ENCODE measurements at places on chromosomes 16 and 17. TPM values are rescaled to one million over a fixed set of nuclear protein-coding genes. Genes with fewer than 3 reads are reported as not detected.

- no peaks in the 10 kb centered on the region for H3K36me3 ChIP-seq
- no peak overlapping the region for H3K4me3 ChIP-seq
- DNase-seq = no peak
- H3K27ac ChIP-seq = no peak overlapping the region
- no peaks in the 10 kb centered on the region for H3K27me3 ChIP-seq
These were observed 13.2 kb upstream of the MAP2K6 start for GRCh38 chr17:69401251-69401650.

DNA sequence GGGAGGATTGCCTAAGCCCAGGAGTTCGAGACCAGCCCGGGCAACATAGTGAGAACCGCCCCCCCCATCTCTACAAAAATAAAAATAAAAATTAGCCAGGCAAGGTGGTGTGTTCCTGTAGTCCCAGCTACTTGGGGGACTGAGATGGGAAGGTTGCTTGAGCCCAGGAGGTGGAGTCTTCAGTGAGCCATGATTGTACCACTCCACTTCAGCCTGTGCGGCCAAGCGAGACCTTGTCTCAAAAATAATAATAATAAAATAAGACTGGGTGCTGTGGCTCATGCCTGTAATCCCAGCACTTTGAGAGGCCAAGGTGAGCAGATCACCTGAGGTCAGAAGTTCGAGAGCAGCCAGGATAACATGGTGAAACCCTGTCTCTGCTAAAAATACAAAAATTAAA, 11.5 kb downstream of the PDP2 start:
- no peak overlapping the region for H3K4me3 ChIP-seq
- peaks cover 2% of the 10 kb centered on the region for H3K4me1 ChIP-seq
- H3K27me3 ChIP-seq = no peaks in the 10 kb centered on the region
- DNase-seq = no peak
- H3K36me3 ChIP-seq = no peaks in the 10 kb centered on the region

KIF18B gene
- polyA plus RNA-seq = 0.13 TPM

- H3K27ac ChIP-seq = peak overlapping the region; percentile 42
- no peaks in the 10 kb centered on the region for H3K27me3 ChIP-seq
- H3K4me1 ChIP-seq = peaks cover 12% of the 10 kb centered on the region
- no peak for DNase-seq
These were observed 14.1 kb downstream of the TMEM238L start for GRCh38 chr17:10789694-10790271.

SMPD3 gene
- polyA plus RNA-seq = 0.40 TPM

GRAPL gene
- 3.6 TPM for polyA plus RNA-seq

DNAI2 gene
- 0.07 TPM for polyA plus RNA-seq

GRCh38 chr16:54493594-54493993, 207.0 kb upstream of the IRX3 start:
- no peaks in the 10 kb centered on the region for H3K4me1 ChIP-seq
- no peak for DNase-seq
- H3K36me3 ChIP-seq = no peaks in the 10 kb centered on the region
- H3K4me3 ChIP-seq = no peak overlapping the region

CD300H gene
- polyA plus RNA-seq = not detected

- no peak overlapping the region for H3K4me3 ChIP-seq
- DNase-seq = no peak
- no peaks in the 10 kb centered on the region for H3K27me3 ChIP-seq
- peaks cover 2% of the 10 kb centered on the region for H3K4me1 ChIP-seq
- no peaks in the 10 kb centered on the region for H3K36me3 ChIP-seq
- no peak overlapping the region for H3K27ac ChIP-seq
These were observed 77.9 kb upstream of the SDK2 start for GRCh38 chr17:73722165-73722564.

DNA sequence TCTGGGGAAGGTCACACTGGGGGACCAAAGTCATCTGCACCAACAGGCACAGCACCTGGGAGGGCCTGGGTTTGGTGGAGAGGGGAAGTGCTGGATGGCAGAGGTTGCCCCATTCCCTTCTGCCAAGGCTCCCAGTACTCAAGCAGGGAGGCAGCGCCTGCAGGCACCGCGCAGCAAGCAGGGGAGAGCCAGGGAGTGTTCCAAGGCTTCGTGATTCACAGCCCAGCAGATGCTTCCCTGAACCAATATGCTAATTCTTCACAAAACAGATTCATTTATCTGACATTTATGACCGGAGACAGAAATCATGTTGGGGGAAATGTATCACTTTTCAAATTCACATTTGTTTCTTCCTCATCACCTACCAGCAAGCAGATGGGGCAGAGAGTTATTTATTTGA, 13.4 kb upstream of the CDH5 start:
- H3K27me3 ChIP-seq = no peaks in the 10 kb centered on the region
- no peaks in the 10 kb centered on the region for H3K36me3 ChIP-seq
- DNase-seq = no peak
- no peak overlapping the region for H3K4me3 ChIP-seq

DNA sequence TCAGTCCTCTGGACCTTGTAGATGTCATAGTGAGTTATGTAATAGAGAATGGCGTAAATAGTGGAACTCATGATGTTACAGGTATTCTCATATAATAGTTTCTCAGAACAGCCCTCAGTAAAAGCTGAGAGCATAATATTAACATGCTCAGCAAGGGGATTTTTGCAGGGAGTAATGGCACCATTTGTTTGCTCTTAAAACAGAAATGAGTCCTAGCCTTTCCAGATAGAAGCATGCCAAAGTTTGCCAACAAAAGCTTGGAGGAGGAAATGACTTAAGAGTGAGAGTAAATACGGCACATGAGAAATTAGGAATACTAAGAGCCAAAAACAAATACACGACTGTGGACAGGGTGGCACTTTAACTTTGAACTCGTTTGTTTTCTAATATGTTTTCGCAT, 198.4 kb downstream of the ANKFN1 start:
- no peak overlapping the region for H3K27ac ChIP-seq
- no peak for DNase-seq
- no peaks in the 10 kb centered on the region for H3K27me3 ChIP-seq
- no peak overlapping the region for H3K4me3 ChIP-seq
- no peaks in the 10 kb centered on the region for H3K36me3 ChIP-seq

GRCh38 chr16:70770626-70771552, 30.1 kb downstream of the VAC14 start:
- H3K36me3 ChIP-seq = no peaks in the 10 kb centered on the region
- H3K27ac ChIP-seq = no peak overlapping the region
- H3K27me3 ChIP-seq = no peaks in the 10 kb centered on the region

- H3K36me3 ChIP-seq = no peaks in the 10 kb centered on the region
- H3K4me3 ChIP-seq = no peak overlapping the region
- H3K4me1 ChIP-seq = no peaks in the 10 kb centered on the region
- H3K27me3 ChIP-seq = no peaks in the 10 kb centered on the region
These were observed 138.2 kb upstream of the ERCC4 start for GRCh38 chr16:13781575-13782338.

DNA sequence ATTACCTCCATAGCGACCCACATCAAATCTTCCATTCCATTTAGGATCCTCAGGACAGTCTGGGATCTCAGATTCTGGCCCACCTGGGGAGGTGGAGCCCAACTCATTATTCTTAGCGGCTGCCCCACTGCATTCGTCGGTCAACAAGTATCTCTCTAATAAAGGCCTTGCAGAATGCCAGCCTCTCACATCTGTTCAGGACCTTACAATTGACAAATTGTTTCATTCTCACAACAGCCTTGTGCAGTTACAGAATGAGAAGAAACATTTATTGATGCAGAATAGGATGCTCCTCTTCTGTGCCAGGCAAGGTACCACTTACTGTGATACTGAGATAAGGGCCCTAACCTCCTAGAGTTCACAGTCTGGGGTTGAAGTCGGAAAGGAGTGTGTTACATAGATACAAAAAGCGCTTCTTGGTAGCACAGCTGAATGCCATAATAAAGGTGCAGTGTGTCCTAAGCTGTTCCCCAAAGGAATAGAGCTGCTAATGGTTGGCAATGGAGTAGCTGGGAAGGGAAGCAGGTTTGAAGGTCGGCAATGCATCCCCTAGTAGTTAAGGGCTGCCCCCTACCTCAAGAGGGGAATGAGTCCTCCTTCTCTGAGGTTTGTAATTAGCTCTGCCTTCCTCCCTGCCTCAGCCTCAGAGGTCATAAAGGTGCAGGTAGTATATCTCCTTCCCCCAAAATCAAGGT, 2.3 kb upstream of the MPP2 start:
- no peak overlapping the region for H3K4me3 ChIP-seq
- H3K36me3 ChIP-seq = no peaks in the 10 kb centered on the region
- H3K4me1 ChIP-seq = peaks cover 10% of the 10 kb centered on the region
- H3K27me3 ChIP-seq = no peaks in the 10 kb centered on the region
- H3K27ac ChIP-seq = no peak overlapping the region

GRCh38 chr17:66573078-66573477, 261.8 kb upstream of the CACNG5 start:
- H3K27ac ChIP-seq = no peak overlapping the region
- H3K36me3 ChIP-seq = no peaks in the 10 kb centered on the region
- peaks cover 7% of the 10 kb centered on the region for H3K4me1 ChIP-seq
- H3K27me3 ChIP-seq = no peaks in the 10 kb centered on the region

- no peak for DNase-seq
- no peaks in the 10 kb centered on the region for H3K36me3 ChIP-seq
- H3K27ac ChIP-seq = no peak overlapping the region
- no peaks in the 10 kb centered on the region for H3K27me3 ChIP-seq
These were observed 29.8 kb downstream of the LAT start for GRCh38 chr16:29014561-29015069.

DNA sequence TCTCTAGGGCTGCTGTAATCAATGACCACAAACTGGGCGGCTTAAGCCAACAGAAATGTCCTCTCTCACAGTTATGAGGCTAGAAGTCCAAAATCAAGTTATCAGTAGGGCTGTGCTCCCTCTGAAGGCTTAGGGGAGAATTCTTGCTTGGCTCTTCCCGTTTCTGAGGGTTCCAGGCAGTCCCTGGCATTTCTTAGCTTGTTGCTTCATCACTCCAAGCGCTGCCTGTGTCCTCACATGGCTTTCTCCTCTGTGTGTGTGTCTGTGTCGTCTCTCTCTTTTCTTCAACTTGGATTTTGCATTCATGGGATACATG, 13.7 kb upstream of the CDC42EP4 start:
- H3K36me3 ChIP-seq = no peaks in the 10 kb centered on the region
- H3K27me3 ChIP-seq = no peaks in the 10 kb centered on the region
- H3K27ac ChIP-seq = no peak overlapping the region
- DNase-seq = no peak
- peaks cover 10% of the 10 kb centered on the region for H3K4me1 ChIP-seq

HOXB6 gene
- polyA plus RNA-seq = 0.25 TPM

DNA sequence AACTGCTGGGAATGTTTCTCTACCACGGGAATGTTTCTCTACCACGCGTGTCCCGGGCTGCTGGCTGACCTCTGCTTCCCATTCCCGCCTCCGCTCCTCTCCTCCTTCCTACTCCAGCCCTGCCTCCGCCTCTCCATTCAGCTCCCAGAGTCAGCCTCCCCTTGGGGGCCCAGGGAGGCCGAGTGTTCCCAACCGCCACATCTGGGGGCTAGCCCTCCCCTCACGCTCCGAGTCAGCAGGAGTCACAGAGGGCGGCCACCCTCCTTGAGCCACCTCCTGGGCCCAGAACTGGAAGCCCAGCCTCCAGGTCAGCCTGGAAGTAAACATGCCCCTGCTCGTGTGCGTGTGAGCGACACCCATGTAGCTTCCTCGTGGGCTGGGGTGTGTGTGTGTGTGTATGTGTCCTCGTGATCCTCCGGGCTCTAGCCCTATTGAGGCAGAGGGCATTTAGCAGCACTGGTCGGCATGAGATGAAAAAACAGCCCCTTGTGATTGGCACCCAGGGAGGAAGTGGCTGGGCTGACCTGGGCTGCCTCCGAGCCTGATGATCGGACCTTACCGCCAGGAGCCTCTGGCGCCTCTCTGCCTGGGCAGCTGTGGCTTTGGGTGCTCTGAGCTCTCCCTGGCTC, 7.3 kb downstream of the CYGB start:
- DNase-seq = no peak
- peak overlapping the region; percentile 6 for H3K4me3 ChIP-seq
- peaks cover 33% of the 10 kb centered on the region for H3K4me1 ChIP-seq

GRCh38 chr17:63369233-63369632, 76.9 kb downstream of the CYB561 start:
- no peaks in the 10 kb centered on the region for H3K4me1 ChIP-seq
- H3K27ac ChIP-seq = no peak overlapping the region
- no peaks in the 10 kb centered on the region for H3K27me3 ChIP-seq
- H3K4me3 ChIP-seq = no peak overlapping the region
- no peaks in the 10 kb centered on the region for H3K36me3 ChIP-seq
- DNase-seq = no peak

PRCD gene
- 7.0 TPM for polyA plus RNA-seq

HIRIP3 gene
- polyA plus RNA-seq = 15.8 TPM

GRCh38 chr17:74078363-74078941, 125.0 kb upstream of the RPL38 start:
- no peaks in the 10 kb centered on the region for H3K27me3 ChIP-seq
- no peak for DNase-seq
- no peaks in the 10 kb centered on the region for H3K4me1 ChIP-seq
- H3K36me3 ChIP-seq = no peaks in the 10 kb centered on the region

TSC2 gene
- polyA plus RNA-seq = 72.1 TPM

DNA sequence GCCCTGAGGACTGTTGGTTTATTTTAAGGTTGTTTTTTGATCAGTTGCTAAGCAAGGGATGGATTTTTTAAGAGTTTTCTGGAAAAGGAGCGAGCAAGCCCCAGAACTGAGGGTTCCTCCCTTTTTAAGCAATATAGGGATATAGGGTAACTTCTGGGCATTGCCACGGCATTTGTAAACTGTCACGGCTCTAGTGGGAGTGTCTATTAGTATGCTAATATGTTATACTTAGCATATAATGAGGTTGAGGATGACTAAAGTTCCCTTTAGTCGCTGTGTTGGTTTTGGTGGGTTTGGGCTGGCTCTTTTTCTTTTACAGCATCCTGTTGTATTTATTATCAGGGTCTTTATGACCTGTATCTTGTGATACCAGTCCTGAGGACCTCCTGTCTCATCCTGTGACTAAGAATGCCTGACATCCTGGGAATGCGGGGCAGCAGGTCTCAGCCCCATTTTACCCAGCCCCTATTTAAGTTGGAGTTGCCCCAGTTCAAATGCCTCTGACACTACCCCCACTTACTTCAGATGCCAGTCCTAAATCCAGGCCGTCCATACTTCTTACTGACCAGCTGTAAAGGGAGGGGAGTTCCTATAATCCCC, 59.4 kb downstream of the MFSD11 start:
- no peak overlapping the region for H3K27ac ChIP-seq
- no peak for DNase-seq
- no peaks in the 10 kb centered on the region for H3K36me3 ChIP-seq
- no peaks in the 10 kb centered on the region for H3K4me1 ChIP-seq
- no peak overlapping the region for H3K4me3 ChIP-seq
- H3K27me3 ChIP-seq = no peaks in the 10 kb centered on the region

ATP2A1 gene
- polyA plus RNA-seq = 0.53 TPM

TBC1D28 gene
- polyA plus RNA-seq = not detected

PLA2G10 gene
- polyA plus RNA-seq = not detected

ATP1B2 gene
- polyA plus RNA-seq = 35.1 TPM

GRCh38 chr17:56130631-56131030, 22.6 kb upstream of the ANKFN1 start:
- H3K27me3 ChIP-seq = no peaks in the 10 kb centered on the region
- H3K4me3 ChIP-seq = no peak overlapping the region
- no peaks in the 10 kb centered on the region for H3K36me3 ChIP-seq
- H3K4me1 ChIP-seq = no peaks in the 10 kb centered on the region

DNA sequence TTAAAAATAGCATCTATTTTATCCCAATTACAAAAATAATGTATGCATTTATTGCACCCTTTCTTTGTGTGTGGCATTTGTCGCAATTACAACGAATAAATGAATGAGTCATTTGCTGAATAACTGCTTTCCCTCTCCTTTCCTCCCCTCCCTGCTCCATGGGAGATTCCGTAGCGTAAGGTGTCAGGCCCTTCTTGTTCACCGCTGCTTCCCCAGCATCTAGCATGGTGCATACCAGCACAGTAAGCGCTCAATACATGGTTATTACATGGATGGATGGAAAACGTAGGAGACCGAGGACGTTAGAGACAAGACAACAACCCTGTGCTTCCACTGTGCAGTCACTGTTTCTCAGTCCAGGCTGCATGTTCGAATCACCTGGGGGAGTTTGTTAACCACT, 336.0 kb upstream of the EEF2KMT start:
- no peaks in the 10 kb centered on the region for H3K4me1 ChIP-seq
- no peaks in the 10 kb centered on the region for H3K27me3 ChIP-seq
- H3K36me3 ChIP-seq = no peaks in the 10 kb centered on the region
- DNase-seq = no peak
- H3K27ac ChIP-seq = no peak overlapping the region

Data from ovary (tissue), 10 donors.